ENCODE measurements at places on chromosomes 2 and 18.

- no peak for DNase-seq
These were observed 19.6 kb downstream of the ZNF2 start for GRCh38 chr2:95185197-95185596.

DNA sequence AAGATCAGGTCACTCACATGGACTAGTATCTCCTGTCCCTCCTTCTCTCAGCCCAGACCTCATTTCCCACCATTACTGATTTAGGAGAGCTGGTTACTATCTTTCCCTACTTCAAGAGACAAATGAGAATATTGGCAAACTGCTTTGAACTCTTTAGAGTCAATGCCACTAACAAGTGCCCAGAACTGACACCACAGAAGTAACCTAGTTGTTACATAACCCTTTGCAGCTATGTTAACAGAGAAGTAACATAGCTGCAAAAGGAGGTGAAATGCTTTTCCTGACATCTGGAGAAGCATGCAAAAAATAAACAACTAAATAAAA is 30.0 kb downstream of the TGFA start:
- no peak for DNase-seq

GRCh38 chr2:239791526-239792404 is 233.4 kb downstream of the NDUFA10 start:
- DNase-seq, result no peak

DNA sequence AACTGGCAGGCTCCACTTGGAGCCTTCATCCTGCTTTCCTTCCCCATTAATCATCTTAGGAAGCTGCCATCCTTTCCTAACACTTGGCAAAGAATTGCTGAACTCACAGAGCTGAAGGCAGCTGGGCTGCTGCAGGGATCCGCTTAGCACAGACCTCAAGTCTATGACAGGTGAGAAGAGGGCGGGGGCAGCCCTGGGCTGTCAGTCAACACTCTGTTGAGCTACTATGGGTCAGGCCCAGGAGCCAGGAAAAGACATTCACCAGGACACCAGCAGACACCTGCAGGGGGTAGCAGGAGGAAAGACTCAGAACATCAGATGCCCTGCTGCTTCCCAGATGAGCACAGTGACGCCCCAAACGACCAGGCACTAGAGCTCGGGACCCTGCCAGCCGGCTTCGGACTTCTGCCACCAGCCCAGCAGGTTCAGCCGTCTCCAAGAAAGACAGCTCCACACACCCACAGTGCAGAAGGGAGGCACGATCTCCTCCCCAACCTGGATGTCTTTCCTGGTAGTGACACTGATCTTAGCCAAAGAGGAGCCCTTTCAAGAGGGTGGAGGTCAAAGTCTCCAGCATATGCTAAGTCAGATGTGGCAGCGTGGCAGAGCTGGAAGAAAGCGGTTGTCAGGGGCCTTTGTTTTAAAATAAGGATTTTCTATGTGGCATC is 55.2 kb downstream of the SNORC start:
- no peak for DNase-seq

All from effector CD4-positive, alpha-beta T cell (primary cell).